ENCODE measurements at places on chromosomes 7 and 10. TPM values are rescaled to one million over a fixed set of nuclear protein-coding genes. Genes with fewer than 3 reads are reported as not detected.

CYP2C9 gene
- not detected for total RNA-seq

SMURF1 gene
- 18.8 TPM for total RNA-seq

SEMA3C gene
- total RNA-seq: not detected

SPDYE9 gene
- not detected for total RNA-seq

PKD1L1 gene
- 0.35 TPM for total RNA-seq

SFTPA1 gene
- not detected for total RNA-seq

HHEX gene
- total RNA-seq: 0.34 TPM

DNA sequence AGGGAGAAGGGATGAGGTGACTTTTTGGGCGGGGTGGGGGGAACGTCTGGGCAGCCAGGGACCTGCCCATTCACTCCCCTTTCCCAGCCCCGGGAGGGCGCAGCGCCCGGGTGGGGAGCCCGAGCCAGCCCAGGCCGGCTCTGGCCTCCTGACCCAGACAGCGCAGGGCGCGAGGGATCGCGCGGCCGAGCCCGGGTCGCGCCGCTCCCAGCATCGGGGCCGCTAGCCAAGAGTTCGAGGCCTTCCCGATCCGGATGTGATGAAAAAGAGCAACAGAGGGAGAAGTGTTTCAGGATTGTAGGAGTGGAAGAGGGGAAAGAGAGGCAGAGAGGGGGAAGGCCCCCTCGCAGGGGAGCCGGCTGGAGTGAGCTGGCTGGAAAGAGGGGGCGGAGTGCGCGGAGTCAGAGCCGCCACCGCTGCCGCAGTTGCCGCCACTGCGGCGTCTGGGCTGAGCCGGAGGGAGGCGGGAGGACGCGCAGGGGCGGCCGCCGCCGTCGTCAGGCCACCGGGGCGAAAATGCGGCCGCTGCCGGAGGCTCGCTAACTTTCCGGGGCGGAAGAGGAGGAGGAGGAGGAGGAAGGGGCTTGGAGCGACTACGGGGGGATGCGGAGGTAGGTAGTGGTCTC is at the start of gene MDFIC:
Gene MDFIC (plus strand): TSS at position 69 of the 626 bp plus-strand sequence. CDS start 940 bp downstream, outside the sequence.
- DNase-seq: peak; percentile 80
- H3K4me1 ChIP-seq: peaks cover 67% of the 10 kb centered on the region
- H3K27me3 ChIP-seq: no peaks in the 10 kb centered on the region
- peak within 1 kb of the TSS; percentile 99 for H3K27ac ChIP-seq
- peaks cover 3% of the 10 kb centered on the region for H3K36me3 ChIP-seq

DNA sequence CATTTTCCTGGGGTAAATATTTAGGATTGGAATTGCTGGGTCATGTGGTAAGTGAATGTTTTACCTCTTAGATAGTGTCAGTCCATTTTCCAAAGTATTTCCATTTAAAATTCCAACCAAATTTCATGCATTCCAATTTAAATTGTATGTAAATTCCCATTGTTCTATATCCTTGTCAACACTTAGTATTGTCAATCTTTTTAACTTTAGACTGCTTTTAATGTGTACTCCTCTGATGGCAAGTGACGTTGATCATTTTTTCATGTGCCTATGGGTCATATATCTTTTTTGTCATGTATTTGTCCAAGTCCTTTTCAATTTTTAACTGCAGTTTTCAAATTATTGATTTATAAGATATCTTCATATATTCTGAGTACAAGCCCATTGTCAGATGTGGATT is 80.8 kb upstream of the FAM20C start:
- no peaks in the 10 kb centered on the region for H3K4me1 ChIP-seq
- no peak overlapping the region for H3K4me3 ChIP-seq
- no peak for DNase-seq
- H3K27me3 ChIP-seq: peaks cover 24% of the 10 kb centered on the region

DNA sequence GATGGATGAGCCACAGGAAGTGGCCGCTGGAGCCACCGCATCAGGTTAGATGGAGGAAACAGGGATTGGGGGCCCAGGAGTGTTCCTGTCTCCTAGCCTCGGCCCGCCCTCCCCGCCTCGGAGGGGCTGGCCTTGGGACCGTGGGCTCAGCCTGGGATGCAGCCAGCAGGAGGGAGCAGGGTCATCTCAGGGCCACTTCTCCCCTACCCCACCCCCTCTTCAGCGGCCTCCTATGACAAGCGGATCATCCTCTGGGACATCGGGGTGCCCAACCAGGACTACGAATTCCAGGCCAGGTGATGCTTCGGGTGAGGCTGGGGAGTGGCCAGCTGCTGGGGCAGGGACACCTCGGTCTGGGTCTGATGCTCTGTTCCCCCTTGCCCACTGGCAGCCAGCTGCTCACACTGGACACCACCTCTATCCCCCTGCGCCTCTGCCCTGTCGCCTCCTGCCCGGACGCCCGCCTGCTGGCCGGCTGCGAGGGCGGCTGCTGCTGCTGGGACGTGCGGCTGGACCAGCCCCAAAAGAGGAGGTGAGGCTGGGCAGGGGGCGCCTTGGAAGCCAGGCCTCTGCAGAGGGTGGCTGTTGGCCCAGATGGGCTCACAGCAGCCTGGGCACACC is 4.7 kb downstream of the LRWD1 start:
- H3K4me1 ChIP-seq: peaks cover 13% of the 10 kb centered on the region
- no peaks in the 10 kb centered on the region for H3K27me3 ChIP-seq
- H3K4me3 ChIP-seq: no peak overlapping the region
- DNase-seq: no peak

GRCh38 chr10:128418819-128419218 is 292.6 kb upstream of the MKI67 start:
- no peak for DNase-seq
- H3K27me3 ChIP-seq: peaks cover 6% of the 10 kb centered on the region
- H3K27ac ChIP-seq: no peak overlapping the region
- no peak overlapping the region for H3K4me3 ChIP-seq
- H3K4me1 ChIP-seq: no peaks in the 10 kb centered on the region
- H3K36me3 ChIP-seq: no peaks in the 10 kb centered on the region

- H3K27me3 ChIP-seq: no peaks in the 10 kb centered on the region
- peak overlapping the region; percentile 51 for H3K27ac ChIP-seq
- H3K4me1 ChIP-seq: peaks cover 78% of the 10 kb centered on the region
- peak overlapping the region; percentile 77 for H3K4me3 ChIP-seq
Observed at GRCh38 chr7:24882989-24883621, 96.9 kb downstream of the OSBPL3 start.

DNA sequence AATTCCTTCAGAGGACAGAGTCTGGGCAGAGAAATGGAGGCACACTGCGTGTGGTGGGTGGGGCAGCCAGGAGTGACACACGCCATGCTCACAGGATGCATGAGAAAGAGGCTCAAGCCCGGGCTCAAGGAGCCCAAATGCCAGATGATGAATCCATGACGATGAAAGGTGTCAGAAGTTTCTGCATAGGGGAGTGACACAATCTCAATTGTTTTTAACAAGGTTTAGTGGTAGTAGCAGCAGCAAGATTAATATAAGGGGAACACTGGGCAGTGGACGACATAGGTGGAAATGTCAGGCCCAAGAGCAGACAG is 126.1 kb downstream of the TNS3 start:
- no peaks in the 10 kb centered on the region for H3K27me3 ChIP-seq
- DNase-seq: no peak
- no peaks in the 10 kb centered on the region for H3K36me3 ChIP-seq
- no peak overlapping the region for H3K27ac ChIP-seq
- no peaks in the 10 kb centered on the region for H3K4me1 ChIP-seq
- H3K4me3 ChIP-seq: no peak overlapping the region

DNA sequence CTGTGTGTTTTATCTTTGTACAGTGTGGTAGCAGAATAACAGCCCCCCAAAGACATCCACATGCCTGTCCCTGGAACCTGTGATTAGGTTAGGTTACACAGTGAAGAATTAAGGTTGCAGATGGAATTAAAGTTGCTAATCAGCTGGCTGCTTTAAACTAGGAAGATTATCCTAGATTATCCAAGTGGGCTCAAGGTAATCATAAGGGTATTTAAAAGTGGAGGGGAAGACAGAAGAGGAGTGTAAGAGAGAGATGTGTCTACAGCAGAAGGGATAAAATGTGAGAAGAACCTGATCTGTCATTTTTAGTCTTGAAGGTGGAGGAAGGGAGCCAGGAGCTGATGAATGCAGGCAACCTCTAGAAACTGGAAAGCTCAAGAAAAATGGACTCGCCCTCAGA is 117.6 kb downstream of the ARHGAP22 start:
- no peaks in the 10 kb centered on the region for H3K4me1 ChIP-seq
- no peaks in the 10 kb centered on the region for H3K27me3 ChIP-seq
- no peak overlapping the region for H3K4me3 ChIP-seq
- no peak overlapping the region for H3K27ac ChIP-seq
- no peak for DNase-seq

GRCh38 chr7:68800316-68800715 is 798.0 kb upstream of the AUTS2 start:
- no peaks in the 10 kb centered on the region for H3K27me3 ChIP-seq
- H3K36me3 ChIP-seq: no peaks in the 10 kb centered on the region
- no peak overlapping the region for H3K27ac ChIP-seq
- no peak for DNase-seq
- no peak overlapping the region for H3K4me3 ChIP-seq

DNA sequence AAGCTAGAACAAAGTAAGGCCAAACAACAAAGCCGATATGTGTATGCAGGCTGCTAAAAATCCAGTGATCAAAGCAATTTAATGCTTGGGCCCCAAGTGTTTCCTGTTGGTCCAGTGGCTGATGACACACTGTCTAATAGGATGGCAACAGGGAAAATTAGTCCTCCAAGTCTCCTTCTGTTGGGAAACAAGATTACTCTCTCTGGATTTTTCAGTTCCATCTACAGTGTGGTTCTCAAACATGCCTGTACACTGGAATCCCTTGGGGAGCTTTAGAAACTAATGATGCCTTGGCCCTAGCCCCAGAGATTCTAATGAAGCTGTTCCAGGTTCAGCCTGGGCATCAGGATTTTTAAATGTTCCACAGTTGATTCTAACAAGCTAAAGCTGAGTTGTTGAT is 198.7 kb downstream of the AHR start:
- H3K27ac ChIP-seq: no peak overlapping the region
- H3K27me3 ChIP-seq: no peaks in the 10 kb centered on the region
- no peak overlapping the region for H3K4me3 ChIP-seq
- no peak for DNase-seq
- H3K4me1 ChIP-seq: peaks cover 11% of the 10 kb centered on the region

- DNase-seq: peak; percentile 71
- no peaks in the 10 kb centered on the region for H3K27me3 ChIP-seq
- H3K4me3 ChIP-seq: no peak overlapping the region
- H3K4me1 ChIP-seq: peaks cover 15% of the 10 kb centered on the region
- no peak overlapping the region for H3K27ac ChIP-seq
Observed at GRCh38 chr10:103244666-103245271, 918 bp upstream of the RPEL1 start.

GRCh38 chr7:11346302-11346701 is 372.6 kb downstream of the PHF14 start:
- H3K27me3 ChIP-seq: peaks cover 21% of the 10 kb centered on the region
- no peak overlapping the region for H3K4me3 ChIP-seq
- H3K27ac ChIP-seq: no peak overlapping the region
- no peak for DNase-seq

DNA sequence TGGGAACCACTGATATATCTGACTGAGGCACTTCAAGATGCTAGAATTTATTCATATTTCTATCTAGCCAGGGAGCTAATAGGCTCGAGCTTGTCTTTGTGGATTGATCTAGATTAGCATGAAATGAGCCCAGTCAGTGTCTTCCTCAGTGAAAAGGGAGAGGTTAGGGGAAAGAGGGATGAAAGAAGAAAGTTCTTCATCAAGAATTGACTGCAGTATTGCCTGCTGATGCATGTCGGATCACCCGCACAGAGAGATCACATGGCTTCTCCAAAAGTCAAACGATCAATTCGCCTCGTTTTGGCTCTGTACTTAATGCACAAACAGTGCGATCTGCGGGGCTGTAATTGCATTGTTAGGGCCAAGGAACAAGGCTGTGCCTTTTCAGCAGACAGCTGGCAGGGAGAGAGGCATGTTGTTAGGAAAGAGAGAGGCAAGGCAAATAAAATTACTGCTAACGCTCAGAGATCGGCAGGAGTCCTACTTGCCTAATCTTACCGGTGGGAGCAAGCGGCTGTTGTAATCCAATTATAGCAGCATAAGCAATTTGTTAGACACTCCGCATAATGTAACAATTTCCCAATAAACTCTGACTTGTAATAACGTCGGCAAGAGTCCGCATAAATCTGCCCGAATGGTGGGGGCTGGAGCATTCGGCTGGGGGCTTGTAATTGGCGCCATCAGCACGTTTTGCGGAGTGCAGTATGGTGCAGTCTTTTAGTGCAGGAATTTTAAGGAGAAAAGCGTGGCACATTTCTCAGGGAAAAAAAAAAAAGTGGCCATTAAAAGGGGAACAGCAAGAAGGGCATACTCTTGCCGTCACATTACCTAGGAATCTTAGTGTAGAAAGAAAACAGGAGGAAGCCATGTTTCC is 102.1 kb downstream of the POLL start:
- no peak for DNase-seq
- no peak overlapping the region for H3K4me3 ChIP-seq
- no peak overlapping the region for H3K27ac ChIP-seq
- no peaks in the 10 kb centered on the region for H3K27me3 ChIP-seq

- H3K27me3 ChIP-seq: no peaks in the 10 kb centered on the region
- H3K27ac ChIP-seq: no peak overlapping the region
- no peak for DNase-seq
- no peak overlapping the region for H3K4me3 ChIP-seq
- H3K4me1 ChIP-seq: peaks cover 21% of the 10 kb centered on the region
Observed at GRCh38 chr10:12377658-12378290, 28.4 kb downstream of the CAMK1D start.

- H3K4me1 ChIP-seq: peaks cover 13% of the 10 kb centered on the region
- DNase-seq: peak; percentile 10
- no peaks in the 10 kb centered on the region for H3K27me3 ChIP-seq
- no peak overlapping the region for H3K4me3 ChIP-seq
- no peak overlapping the region for H3K27ac ChIP-seq
Observed at GRCh38 chr7:143505838-143506237, 28.2 kb downstream of the TAS2R41 start.

DNA sequence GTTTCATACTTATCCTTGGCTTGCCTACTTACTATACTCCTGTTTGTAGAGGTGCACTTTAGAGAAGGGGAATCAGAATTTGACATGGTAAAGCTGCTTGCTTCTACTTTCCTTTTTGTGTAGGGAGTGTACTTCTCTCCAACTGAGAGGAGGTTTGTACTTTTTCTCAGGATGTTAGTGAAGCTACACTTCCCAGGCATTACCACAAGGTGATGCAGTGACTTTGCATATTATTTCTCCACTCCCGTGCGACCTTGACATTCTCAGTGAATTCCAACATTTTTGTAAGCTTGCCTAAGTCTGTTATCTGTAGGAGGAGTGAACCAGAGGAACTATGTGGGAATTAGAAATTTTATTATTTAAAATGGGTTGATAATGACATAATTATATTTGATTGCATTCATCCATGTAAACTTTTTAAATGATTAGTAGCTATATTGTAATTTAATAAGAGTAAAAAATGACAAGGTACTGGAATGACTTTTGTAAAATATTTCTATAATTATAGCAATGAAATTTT is 5.2 kb downstream of the TAX1BP1 start:
- no peak for DNase-seq
- H3K36me3 ChIP-seq: peaks cover 26% of the 10 kb centered on the region
- H3K27me3 ChIP-seq: no peaks in the 10 kb centered on the region
- H3K4me3 ChIP-seq: peak overlapping the region; percentile 45
- H3K4me1 ChIP-seq: peaks cover 48% of the 10 kb centered on the region

- H3K4me1 ChIP-seq: peaks cover 25% of the 10 kb centered on the region
- H3K27me3 ChIP-seq: peaks cover 15% of the 10 kb centered on the region
- no peaks in the 10 kb centered on the region for H3K36me3 ChIP-seq
- H3K27ac ChIP-seq: no peak overlapping the region
Observed at GRCh38 chr7:155959894-155960293, 147.6 kb upstream of the SHH start.

GRCh38 chr7:141974831-141975230 is 1.3 kb upstream of the TAS2R38 start:
- H3K27me3 ChIP-seq: no peaks in the 10 kb centered on the region
- no peaks in the 10 kb centered on the region for H3K36me3 ChIP-seq
- DNase-seq: peak; percentile 5
- H3K27ac ChIP-seq: no peak overlapping the region
- no peak overlapping the region for H3K4me3 ChIP-seq
- H3K4me1 ChIP-seq: no peaks in the 10 kb centered on the region

Measured in activated T-cell treated with anti-CD3 and anti-CD28 coated beads, Interleukin-2, amount 50 U/mL, for 72 hours (primary cell).